ENCODE measurements at places on chromosomes 1 and 21.

DNA sequence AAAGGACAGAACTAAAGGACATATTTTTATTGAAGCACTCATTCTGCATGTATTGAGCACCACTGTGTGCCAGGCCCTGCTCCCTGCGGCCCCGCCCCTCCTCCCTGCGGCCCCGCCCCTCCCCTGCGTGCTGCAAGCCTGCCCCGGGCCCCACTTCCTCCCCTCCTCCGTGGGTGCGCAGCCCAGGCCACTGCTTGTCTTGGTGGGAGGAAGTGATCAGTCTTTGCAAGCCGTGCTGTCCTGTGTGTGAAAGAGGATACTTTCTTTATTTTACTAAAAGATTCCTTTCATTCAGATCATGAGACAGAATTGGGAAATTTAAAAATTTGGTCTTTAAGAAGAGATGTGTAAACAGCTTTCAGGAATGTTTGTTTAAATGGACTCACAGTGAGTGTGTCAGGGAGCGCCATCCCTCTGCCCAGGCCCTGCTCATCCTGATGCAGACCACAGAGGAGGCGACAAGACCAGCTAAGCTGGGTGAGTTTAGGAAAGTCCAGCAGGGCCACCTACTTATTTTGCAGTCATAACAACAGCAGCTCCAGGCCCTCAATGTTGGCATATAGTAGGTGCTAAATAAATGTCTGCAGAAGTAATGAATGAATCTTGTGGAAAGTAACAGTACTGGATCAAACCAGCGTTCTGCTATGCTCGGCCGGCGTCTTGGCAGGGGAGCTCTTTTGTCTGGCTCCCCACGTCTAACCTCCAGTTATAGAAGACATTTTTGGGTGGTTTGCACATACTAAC lies 88.3 kb upstream of the SELENON start:
- DNase-seq, result no peak

DNA sequence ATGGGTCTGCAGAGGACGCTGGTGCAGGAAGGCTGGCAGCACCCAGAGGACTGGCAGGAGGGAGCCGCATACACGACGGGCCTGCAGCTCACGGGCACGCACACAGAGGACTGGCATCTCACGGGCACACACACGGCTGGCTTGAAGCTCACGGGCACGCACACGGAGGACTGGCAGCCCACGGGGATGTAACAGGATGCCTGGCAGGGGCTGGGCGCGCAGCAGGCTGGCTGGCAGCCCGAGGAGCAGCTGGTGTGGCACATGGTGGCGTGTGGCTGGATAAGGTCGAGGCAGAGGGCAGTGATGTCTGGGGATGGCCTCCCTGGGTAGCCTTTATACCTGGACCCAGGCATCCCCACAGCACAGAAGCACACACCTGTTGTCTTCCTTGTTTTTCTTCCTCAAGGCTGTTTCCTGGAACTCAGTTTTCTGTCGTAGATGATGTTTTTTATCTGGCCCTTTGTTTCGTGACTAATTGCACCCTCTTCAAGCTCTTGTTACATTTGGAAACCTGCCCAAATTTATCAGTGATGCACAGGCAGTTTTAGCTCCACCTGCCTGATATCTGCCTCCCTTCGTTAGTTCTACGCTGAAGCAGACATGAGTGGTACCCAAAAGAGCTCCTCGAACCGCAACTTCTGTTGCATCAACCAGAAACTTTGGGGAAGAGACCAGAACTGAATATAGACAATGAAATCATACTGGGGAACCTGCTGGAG lies at the start of gene KRTAP12-1:
Gene KRTAP12-1, minus strand, starts transcription at position 303 of the 719 bp plus-strand sequence. Its CDS starts 40 bp downstream, at position 263.
- DNase-seq, result peak; percentile 84

GRCh38 chr1:10399444-10399941 lies 629 bp downstream of the PGD start:
- DNase-seq, result no peak

GRCh38 chr1:5370311-5370710 lies 621.9 kb downstream of the NPHP4 start:
- DNase-seq, result no peak

GRCh38 chr1:64878931-64879611 lies 87.3 kb downstream of the JAK1 start:
- no peak for DNase-seq

- no peak for DNase-seq
Measured at GRCh38 chr1:26066857-26067256, 573 bp downstream of the TRIM63 start.

GRCh38 chr1:46517932-46518498 lies 28.4 kb downstream of the DMBX1 start:
- DNase-seq, result peak; percentile 43

- DNase-seq, result no peak
Measured at GRCh38 chr1:108199201-108199691, 897 bp downstream of the SLC25A24 start.

DNA sequence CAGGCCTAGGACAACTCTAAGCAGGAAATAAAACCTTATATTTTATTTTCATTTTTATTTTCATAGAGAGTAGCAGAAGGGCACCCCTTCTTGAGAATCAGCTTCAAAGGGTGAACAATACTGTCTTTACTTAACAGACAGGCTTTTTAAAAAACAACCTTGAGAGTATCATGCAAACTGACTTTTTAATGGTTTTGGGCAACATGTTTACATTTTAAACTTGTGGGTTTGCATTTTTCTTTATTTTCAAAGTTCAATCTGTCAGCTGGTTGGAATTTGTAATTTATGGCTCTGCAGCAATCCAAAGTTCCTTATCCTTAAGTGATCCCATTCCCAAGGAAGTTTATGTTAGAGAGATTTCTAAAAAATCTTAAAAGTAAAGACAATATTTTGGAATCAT lies 392.3 kb upstream of the ADAMTS5 start:
- DNase-seq, result no peak

GRCh38 chr1:178438432-178438831 lies 58.3 kb downstream of the CLEC20A start:
- DNase-seq, result no peak

DNA sequence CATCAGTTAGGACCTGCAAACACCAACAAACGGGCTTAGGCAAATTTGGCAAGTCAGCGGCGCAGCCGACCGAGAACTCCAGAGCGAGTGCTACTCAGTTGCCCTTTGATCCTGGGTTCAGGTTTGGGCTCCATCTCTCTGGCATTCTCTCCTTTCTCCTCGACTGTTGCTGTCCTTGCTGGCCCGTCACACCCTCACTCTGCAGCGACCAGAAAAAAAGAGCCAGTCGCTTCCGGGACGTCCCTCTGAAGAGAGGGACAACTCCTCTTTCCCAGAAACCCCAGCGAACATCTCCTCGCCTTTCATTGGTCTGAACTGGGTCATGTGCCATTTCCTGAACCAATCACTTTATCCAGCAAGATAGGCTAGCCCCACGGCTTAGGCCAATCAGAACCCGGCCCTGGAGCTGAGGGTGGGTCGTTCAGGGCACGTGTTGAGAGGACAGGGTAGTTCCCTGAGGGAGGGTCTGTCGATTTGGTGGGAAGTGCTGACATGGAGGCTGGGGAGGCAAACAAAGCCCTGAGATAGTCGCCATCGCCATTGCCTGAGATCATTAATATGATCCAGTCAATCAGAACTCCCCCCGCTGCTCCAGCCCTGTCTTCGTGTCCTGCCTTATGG lies 113.7 kb downstream of the PTPRU start:
- DNase-seq, result no peak

- no peak for DNase-seq
Measured at GRCh38 chr1:65001231-65001792, 35.0 kb upstream of the JAK1 start.

DNA sequence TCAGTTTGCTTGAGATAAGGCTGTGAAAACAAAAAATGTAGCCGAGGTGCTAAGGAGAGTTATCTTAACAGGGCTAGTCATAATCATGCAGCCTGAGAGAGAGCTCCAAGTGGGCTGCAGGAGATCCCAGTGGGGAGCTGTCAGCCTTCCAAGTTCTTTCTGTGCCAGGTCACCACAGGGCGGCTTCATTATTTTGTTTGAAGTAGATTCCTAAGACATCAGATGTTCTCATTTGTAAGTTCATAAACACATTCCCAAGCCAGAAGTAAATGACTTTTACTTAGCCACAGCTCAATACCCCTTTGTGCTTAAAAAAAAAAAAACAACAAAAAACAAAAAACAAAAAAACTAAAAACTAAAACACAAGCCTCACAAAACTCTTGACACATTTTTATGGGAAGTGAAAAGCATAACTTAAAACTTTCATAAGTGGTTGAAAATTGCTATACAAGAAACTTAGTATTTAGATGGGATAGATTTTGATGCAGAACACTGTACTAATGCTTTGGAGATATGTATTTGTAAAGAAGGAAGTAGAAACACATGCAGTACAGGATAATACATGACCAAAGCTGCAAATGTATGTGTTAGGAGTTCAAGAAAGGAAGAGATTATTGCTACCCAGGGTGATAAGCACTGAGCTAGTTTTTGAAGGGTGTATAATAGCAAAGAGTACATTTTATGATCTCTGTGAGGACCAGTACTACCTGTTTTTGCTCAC lies 8.6 kb downstream of the CDC14A start:
- DNase-seq, result no peak

- DNase-seq, result no peak
Measured at GRCh38 chr1:76576876-76577524, 290.3 kb upstream of the ST6GALNAC5 start.

GRCh38 chr1:73637264-73637663 lies 560.7 kb downstream of the LRRIQ3 start:
- no peak for DNase-seq

DNA sequence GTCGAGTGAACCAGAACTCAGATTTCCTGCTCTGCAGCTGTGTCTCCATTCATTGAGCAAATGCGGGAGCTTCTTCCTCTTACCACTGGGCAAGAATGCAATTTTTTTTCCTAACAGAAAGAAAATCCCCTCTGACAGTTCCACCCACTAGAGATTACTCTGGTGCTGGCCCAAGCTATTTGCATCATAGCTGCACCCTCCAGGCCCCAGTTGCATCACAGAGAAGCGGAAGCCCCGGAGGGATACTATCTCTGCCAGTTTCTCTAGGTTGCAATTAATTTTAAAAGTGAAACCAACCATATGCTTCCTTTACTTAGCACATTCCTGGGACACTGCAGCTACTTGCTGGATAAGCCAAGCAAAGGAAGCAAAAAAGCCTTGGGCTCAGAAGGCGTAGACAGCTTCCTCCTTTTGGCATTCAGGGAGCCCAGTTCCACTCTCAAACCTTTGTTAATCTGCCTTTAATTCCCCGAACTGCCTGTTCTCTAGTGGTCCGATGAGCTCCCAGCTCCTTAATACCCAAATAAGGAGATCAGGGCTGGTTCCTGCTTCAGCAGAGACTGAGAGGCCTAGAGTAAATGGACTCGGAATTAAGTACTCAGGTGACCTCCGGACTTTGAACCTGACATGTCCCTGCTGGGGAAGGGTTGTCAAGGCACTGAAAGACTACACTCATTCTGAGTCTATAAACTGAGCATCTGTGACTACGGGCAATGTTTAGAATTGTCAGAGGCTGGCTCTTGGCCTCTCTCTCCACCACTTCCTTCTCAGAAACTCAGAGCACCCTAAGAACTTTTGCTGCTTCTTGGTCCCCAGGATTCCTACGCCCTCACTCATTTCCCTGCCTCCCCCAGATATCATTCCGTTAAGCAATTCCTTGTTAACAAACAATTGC lies 72.5 kb upstream of the TNFSF18 start:
- no peak for DNase-seq

- no peak for DNase-seq
Measured at GRCh38 chr1:23601968-23602876, 42.9 kb upstream of the ID3 start.

DNA sequence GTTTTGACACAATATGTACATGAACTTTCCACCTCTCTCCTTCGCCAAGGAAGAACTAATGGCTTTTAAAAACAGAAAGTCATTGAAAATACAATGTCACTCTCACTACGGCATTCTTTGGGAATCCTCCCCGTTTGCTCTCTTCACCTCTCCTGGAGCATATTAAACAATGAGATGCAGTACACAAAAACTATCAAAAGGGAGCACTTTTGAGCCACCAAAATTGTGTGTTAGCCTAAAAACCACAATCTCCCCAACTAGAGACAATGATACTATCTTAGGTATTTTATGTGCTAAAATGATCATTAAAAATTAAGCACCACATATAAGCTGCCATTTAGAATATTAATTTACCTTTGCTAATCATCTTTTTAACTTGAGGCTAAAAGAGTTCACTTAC lies 425.5 kb downstream of the KCTD3 start:
- DNase-seq, result no peak

DNA sequence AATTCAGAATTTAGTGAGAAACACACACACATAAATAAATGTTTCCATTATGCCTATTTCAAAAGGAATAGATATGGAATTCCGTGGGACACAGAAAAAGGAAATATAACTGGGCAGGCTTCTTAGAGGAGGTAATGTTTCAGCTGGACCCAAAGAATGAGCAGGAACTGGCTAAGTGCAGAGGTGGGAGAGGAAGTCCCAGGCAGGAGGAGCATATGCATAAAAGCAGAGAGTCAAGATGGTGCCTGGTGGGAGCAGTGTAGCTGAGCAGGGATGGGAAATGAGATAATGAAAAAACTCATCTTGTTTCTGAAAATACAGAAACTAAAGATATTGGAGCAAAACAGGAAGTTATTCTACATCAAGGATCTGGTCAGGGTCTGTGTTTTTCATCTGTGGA lies 115.2 kb upstream of the MAGI3 start:
- no peak for DNase-seq

- no peak for DNase-seq
Measured at GRCh38 chr1:245337829-245338484, 183.2 kb downstream of the KIF26B start.

DNA sequence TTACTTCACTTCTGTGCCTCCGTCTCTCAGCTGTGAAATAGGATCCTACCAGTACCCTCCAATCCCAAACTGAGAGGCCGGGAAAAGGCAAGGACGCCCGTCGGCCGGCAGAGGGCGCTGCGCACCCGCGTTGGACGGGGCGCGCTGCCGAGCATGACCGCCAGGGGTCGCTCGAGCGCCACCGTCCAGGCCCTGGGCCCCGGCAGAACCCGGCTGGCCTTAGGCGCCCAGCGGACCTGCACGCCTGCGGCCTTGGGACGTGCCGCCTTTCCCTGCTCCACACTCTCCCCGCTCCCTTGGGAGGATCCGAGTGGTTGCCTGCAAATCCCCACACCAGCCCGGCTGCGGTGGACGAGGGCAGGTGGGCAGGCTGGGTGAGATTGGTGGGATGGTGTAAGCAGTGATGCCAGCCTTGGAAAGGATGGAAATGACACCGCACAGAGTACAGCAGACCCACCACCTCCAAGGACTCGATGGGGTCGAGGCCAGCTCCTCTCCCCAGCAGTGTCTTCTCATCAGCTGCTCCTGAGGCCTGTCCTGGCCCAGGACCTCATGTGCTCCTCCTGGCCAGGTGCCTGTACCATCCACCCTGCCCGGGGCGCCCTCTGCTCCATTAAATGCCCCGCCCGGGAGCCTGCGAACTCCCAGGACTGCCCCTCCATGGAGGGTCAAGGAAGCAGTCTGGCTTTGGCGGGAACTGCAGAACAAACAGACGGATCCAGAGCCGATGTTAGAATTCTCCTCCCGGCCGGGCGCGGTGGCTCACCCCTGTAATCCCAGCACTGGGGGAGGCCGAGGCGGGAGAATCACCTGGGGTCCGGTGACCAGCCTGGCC lies 47.4 kb upstream of the LBR start:
- peak; percentile 47 for DNase-seq
